ENCODE measurements at places on chromosomes 11 and 22.
A peak's percentile ranks its signal among the peaks of the same experiment; 100 is the strongest.

DNA sequence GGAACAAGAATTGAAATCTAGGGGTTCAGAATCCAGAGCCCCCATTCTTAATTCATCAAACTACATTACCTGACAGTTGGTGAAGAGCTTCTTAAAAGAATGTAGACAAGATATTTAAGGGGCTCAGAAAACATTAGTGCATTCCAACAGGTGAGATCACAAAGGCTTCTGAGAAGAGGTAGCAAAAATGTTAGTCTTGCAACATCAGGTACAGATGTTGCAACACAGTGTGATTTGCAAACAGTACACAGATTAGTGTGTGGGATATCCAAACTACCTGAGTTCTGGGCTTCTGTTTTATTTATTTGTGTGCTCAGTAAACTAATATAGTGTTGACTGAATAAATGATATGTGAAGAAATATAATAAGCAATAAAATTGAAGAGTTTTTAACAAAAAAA lies 11.8 kb downstream of the CASP4 start:
- no peak for DNase-seq

GRCh38 chr11:2122907-2123627 lies 16.1 kb downstream of the IGF2 start:
- no peak for DNase-seq

- no peak for DNase-seq
Observed at GRCh38 chr11:96257972-96258934, 84.7 kb downstream of the MAML2 start.

- DNase-seq = no peak
Observed at GRCh38 chr22:44086271-44087088, 62.4 kb downstream of the PARVB start.

DNA sequence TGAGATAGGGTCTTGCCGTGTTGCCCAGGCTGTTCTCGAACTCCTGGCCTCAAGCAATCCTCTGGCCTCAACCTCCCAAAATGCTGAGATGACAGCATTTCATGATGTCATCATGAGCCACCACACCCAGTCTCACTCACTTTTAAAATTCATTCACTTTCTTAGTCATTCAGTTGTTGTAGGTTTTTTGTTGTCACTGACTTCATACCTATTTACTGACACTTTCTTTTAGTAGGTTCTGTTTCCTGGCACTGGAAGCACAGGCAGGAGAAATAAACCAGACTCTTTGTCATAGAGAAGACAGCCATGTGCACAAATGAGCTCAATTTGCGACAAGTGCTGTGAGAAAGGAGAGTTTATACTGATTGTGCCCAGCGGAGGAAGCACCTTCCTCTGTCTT lies 10.5 kb downstream of the ART5 start:
- DNase-seq = no peak

DNA sequence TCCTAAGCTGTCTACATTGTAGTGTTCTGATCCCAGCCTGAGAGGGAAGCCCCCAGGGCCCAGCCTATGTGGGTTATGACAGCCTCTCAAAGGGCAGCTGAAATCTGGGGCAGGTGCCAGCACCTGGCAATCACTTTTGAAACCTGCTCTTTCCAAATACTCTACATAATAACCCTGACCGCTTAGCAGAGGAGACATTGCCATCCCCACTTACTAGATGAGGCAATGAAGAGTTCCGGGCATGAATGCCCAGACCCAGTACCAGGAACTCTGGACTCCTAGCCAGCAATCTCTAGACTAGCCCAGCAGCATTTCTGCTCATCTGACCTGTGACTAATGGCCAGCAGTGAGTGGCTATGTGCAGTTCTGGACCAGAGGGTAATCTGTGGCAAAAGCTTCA lies 412.4 kb upstream of the CADM1 start:
- DNase-seq = no peak

DNA sequence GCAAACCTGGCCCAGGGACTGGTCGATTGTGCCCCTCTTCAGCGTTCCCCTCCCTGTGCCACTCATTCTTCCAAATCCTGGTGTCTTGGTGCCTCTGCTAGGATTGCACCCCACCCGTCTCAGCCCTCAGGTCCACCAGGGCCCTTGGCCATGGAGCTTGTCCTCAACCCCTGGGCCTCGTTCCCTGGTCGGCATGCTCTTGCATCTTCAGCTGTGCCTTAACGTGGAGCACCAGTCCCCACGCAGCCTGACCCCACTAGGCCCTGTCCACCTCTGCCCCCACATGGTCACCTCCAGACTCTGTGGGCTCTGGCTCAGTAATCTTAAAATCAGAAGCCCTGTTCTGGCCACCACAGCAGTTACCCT lies 61.1 kb downstream of the OSBP2 start:
- no peak for DNase-seq

- no peak for DNase-seq
Observed at GRCh38 chr11:109808569-109808968, 284.6 kb upstream of the ZC3H12C start.

- no peak for DNase-seq
Observed at GRCh38 chr11:112364962-112365481, 104.4 kb upstream of the PLET1 start.

DNA sequence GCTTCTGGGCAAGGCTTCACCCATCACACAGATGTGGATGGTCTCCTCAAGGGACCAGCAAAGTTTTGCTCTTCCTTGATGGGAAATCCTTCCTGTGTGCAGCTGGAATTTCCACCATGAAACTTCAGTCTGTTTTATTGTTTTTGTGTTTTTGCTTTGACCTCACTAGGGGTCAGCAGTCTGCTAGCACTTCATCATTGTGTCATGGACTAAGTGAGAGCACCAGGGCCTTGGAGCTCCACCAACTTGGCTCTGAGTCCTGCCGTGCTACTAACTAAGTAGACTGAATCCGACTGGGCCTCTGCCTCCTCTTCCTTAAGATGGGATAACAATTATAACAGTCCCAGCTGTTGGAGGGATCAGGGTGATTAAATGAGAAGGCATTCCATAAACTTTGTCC lies 305.8 kb upstream of the NCAM1 start:
- DNase-seq = no peak

DNA sequence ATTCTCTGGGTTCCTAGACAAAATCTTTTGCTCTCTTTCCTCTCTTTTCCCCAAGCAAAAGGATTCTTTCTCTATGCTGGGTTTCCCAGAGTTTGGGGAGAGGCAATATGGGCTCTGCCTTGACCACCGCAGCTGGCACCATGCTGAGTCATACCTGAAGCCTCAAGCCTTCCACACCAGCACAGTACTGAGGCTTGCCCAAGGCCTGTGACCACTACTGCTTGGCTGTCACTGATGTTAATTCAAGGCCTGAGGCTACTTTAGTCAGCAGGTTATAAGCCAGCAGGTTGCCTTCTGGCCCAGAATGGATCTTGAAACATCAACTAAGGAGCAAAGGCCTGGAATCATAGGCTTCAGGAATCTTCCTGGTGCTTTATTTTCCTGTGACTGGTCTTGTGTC lies 185.3 kb downstream of the DYNC2H1 start:
- DNase-seq = no peak

- peak; percentile 56 for DNase-seq
Observed at GRCh38 chr11:17978553-17979287, 34.1 kb downstream of the SERGEF start.

- no peak for DNase-seq
Observed at GRCh38 chr11:35859301-35859700, 84.6 kb upstream of the LDLRAD3 start.

DNA sequence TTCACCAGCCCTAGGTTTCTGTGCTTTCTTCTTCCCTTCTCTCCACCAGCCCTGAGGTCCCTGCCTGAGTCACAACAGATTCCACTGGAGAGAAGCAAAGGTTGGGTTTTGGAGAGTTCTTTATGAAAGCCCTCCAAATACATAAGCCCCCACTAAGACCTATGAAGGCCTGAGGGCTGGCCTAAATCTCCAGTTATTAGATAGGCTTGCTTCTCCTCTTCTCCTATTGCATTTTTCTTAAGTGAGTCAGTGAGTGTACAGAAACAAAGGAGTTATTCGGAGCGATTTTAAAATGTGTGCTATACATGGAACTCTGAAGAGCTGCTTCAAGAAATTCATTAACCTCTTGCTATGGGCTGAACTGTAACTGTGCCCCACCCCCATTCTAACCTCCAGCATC lies 1057.3 kb downstream of the OPCML start:
- DNase-seq = no peak

DNA sequence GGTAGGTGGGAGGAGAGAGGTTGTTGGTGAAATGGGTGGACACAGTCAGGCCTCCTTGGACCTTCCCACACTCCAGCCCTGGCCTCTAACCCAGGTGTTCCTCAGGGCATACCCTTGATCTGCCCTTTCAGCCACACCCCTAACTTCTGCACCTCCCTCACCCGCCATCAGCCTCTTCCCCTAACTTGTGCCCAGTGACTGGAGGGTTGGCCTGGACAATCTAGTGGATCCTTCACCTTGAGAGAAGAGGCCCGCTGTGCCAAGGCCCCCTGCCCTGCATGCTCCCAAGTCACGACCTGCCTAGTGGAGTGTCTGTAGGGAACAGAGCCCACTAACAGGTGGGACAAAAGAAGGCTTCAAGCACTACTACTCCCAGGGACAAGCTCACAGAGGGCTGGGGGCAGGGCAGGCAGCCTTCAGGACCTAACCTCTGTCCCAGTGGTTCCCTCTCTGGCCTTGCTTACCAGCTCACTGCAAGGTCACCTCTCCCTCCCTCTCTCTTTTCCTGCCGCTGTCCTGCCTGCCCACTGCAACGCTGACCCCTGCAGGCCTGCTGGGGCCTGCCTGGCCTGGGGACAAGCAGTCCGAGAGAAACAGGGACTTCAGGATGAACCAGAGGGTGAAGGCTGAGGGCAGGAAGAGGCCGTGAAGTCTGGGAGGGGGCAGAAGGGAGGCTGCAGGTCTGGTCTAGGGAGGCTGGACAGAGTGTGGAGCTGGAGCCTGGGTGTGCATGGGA lies 3.3 kb downstream of the SYT7 start:
- DNase-seq = no peak
